ENCODE measurements at places on chromosomes 12 and 14.
A peak's percentile ranks its signal among the peaks of the same experiment; 100 is the strongest.

DNA sequence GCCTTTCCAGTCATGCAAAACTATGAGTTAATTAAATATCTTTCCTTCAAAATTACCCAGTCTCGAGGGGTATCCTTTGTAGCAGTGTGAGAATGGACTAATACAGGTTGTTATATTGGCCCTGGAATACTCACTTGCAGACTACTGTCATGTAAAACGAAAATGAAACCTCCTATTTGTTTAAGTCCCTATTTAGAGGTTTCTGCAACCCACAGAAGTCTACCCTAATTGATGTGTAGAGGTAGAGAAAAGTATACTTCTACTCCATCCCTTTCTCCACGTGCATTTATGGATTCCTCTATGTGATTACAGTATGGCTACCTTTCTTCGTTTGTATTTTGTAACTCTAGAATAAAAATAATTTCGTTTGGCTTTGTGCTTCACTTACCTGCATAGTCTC, 371.1 kb downstream of the FSCB start:
- DNase-seq = no peak

DNA sequence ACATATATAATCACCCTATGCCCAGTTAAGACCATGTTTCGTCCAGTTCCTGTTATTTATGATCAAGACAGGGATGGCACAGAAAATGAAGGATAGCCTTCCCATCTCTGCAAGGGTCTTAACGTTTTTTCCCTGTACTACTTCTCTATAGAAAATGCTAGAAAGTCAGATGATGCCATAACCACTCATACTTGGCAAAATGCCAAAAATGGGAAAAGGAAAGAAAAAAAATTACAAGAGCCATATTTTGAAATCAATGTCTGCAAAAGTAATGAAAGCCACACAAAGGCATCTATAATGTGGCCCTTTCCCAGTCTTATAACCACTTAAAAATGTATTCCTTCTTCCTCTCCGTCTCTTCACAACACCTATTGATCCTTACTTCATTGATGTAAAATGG, 1.8 kb upstream of the MYL6B start:
- DNase-seq = no peak

DNA sequence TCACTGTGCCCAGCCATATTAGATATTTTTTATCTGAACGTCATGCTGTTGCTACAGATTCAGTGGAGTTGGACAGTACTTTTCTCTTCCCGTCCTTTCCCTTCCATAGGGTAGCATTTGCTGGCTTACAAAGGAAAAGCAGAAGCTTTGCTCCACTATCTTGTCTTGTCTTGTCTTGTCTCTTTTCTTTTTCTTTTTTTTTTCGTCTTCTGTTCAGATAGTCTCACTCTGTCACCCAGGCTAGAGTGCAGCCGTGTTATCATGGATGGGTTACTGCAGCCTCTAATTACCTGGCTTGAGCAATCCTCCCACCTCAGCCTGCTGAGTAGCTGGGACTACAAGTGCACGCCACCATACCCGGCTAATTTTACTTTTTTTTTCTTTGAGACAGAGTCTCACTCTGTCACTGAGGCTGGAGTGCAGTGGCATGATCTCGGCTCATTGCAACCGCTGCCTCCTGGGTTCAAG, 21.1 kb downstream of the OR10G3 start:
- no peak for DNase-seq

DNA sequence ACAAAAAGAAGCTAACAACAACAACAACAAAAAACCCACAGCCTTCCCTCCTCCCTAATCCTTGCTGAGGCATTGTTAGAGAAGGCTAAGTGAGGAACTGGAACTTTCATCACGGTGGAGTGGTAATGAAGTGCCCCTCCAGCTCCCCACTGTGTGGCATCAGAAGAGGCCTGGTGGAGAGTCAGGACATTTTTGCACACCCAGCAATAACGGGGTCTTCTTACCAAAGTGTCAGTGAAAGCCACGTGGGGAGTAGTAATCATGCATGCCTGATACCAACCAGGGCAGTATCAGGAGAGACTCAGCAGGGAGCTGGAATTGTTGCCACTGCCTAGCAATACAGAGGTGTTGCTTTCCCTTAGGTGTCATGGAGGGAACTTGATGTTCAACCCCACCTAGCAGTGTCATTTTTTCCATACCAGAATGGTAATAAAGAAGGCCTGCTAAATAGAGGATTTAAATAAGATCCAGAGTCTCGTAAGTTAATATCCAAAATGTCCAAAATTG, 299.7 kb upstream of the RGS6 start:
- DNase-seq = no peak

DNA sequence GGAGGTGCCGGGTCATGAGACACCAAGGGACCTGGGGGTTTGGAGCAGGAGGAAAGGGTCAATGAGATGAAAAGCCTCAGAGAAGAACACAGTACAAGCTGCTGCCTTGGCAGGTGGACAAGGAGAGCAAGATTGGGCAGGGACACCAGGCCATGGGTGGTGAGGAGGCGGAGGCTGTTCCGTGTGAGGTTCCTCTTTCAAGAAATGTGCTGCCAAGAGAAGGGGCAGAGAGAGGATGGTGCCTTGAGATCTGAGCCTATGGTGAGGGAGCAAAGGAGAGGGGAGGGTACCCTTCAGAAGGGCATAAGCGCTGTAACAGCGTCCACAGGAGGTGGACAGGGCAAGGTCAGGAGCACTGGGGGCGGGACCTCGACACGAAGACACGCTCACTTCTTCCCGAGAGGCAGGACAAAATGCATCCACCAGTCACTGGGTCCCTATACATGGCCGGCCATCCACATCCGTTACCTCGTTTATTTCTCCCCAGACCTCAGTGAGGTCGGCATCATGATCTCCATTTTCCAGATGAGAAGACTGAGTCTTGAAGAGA, 100.2 kb downstream of the B4GALNT3 start:
- DNase-seq = no peak

DNA sequence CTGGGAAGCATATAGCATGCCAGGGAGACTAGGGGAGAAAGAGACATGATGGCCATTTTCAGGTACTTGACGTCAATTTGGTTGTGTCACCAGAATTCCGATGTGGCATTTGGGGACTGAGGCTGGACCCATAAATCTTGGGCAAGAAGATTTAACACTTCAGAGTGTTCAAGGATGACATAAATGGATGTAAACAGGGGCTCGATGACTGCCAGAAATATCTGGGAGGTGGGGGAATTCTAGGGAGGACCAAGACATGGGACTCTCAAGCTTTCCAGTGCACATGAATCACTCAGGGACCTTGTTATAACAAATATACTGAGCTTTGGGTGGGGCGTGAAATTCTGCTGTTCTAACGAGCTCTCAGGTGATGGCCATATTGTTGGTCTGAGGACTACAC, 17.8 kb downstream of the HAL start:
- no peak for DNase-seq

- DNase-seq = no peak
Observed at GRCh38 chr14:53526200-53526599, 373.1 kb upstream of the DDHD1 start.

DNA sequence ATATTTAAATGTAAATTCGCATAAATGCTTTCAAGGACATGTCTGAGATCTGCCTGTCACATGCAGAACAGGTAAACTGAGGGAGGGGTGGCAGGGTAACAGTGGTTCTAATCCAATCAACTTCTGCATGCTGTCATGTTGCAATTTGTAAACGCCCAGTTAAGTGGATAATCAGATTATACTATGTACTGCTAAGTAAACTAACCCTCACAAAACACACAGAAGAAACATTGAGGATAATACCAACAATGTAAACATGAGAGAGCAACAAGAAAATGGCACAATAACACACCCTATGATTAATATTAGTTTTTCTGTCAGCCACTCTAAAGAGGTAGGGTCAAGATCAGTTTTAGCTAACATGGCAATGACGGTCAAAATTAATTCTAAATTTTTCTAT, 123.7 kb downstream of the KIF21A start:
- no peak for DNase-seq

GRCh38 chr12:66482351-66483203, 180.3 kb downstream of the HELB start:
- DNase-seq = no peak

- peak; percentile 68 for DNase-seq
Observed at GRCh38 chr12:91778938-91779400, 366.7 kb downstream of the BTG1 start.

GRCh38 chr14:101286271-101287018, 274.9 kb upstream of the DIO3 start:
- DNase-seq = no peak

GRCh38 chr12:124130691-124131591, 157.9 kb downstream of the ZNF664 start:
- no peak for DNase-seq

DNA sequence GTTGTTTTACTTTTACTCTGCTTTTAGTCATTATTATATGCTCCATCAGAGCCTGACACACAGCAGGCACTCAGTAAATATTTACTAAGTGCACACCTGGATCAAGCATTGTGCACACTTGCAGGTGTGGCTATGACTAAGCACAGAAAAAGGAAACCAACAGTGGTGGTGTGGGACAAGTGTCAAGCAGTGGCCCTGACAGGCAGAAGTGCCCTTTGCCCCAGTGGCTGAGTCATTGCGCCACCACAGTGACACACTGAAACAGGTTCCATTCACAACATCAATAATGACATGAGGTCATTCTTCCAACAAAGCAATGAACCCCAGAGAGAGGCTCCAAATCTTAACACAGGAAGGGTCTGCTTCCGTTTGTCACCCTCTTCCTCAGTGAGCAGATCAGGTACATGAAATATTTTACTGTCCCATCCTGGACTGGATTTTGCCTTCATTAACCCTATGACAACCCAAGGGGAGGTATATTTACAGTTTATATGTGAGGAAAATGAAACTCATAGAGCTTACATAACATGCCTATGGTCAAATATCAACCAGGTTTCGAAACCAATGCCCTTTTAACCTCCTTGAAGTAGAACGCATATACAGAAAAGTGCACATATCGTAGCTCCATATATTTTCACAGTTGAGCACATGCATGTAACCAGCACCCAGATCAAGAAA, 82.6 kb upstream of the GTF2A1 start:
- no peak for DNase-seq

DNA sequence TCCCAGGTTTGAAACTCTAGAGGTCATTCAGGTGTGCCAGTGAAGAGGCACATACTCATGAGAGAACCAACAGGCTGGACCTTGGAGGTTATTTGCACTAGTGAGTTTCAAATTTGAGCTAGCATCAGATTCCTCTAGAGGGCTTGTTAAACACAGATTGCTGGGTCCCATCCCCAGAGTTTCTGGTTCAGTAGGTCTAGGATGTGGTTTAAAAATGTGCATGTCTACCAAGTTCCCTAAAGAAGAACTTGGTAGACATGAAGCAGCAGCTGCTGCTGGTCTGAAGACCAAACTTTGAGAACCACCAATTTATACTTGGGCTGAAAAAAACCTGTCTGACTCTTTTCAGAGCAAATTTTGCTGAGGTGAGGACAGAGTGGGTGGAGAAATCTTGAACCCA, 61.7 kb downstream of the SUSD6 start:
- DNase-seq = no peak

DNA sequence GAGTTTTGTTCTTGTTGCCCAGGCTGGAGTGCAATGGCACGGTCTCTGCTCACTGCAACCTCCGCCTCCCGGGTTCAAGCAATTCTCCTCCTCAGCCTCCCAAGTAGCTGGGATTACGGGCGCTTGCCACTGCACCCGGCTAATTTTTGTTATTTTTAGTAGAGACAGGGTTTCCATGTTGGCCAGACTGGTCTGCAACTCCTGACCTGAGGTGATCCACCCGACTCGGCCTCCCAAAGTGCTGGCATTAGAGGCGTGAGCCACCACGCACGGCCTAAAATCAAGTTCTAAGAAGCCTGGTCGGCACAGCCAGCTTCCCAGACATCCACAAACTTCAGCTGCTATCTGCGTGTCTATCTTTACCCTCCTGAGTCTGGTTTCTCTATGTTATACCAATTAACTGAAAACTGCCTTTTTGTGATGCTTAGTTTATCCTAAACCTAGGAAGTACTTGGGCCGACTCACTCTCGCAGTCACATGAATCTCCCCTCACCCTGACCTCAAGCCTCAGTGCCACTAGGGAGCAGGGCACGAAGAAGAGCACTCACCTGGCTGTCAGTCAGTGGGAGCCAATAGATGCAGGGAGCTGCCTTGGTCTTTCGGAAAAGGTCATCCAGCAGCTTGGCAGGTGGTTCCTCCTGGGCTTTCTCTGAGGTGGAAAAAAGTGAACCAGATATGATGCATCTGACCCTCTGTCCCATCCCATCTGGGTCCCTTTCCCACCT, 3.4 kb upstream of the CDH24 start:
- no peak for DNase-seq

DNA sequence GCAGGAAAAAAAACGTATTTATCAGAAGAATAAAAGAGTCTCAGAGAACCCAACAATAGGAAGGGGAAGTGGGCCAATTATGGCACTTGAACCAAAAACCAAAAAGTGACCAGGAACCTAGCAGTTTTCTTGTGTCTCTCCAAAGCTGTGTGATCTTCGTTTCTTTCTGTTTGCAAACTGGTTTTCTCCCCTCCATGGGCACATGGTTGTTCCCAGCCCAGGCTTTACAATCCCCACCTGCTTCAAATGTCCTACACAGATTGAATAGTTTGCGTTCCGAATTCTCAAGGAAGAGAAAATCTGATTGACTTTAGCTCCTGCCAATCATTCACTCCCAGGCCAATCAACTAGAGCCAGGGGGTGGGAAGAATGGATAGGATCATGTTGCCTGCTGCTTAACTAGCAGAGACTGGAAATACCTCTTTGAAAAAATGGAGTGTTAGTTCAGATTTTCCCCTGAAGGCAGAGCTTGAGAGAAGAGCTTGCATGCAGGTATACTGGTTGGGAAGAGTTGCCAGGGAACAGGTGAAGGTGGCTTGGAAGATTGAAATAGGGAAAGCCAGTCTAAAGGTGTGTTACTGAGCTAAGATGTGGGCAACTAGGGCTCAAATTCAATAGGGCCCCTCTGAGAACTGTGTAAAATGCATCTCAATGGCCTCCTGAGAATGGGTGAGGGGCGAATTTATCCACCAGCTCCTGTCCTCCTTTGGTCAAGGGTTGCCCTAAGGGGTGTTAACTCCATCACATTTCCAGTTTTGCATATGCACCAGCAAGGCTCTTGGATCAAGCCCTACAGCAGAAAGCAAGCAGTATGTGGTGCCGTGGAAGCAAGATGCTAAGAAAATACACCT, 106.4 kb upstream of the SRRM4 start:
- no peak for DNase-seq
